ENCODE measurements at places on chromosomes 2 and 18.

GRCh38 chr2:135667045-135667444 is 74.6 kb upstream of the UBXN4 start:
- no peak for DNase-seq

GRCh38 chr2:134231301-134231964 is 22.4 kb upstream of the MGAT5 start:
- DNase-seq = no peak

GRCh38 chr2:197265036-197265435 is 45.5 kb downstream of the ANKRD44 start:
- no peak for DNase-seq

GRCh38 chr18:25350489-25351251 is 1.3 kb downstream of the ZNF521 start:
- no peak for DNase-seq

DNA sequence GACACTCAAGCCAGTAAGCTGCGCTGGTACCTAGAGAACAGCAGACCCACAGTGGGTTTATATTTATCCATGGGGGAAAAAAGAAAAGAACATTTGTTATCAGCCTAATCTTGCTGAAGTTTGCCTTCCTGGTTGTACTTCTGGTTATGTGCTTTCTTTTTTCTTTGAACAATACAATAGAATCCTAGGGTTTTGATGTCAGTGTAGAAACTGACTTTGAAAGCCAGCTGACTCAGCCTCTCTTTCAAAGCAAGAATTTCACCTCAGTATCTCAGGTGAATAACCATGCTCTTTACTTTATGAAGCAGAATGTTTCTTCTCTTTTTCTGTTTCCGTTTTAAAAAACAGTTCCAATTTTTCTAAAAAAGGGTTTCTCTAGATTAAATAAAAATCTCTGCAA is 78.4 kb downstream of the CD8B2 start:
- DNase-seq = no peak

GRCh38 chr2:158463496-158464095 is 6.8 kb downstream of the PKP4 start:
- DNase-seq = no peak

DNA sequence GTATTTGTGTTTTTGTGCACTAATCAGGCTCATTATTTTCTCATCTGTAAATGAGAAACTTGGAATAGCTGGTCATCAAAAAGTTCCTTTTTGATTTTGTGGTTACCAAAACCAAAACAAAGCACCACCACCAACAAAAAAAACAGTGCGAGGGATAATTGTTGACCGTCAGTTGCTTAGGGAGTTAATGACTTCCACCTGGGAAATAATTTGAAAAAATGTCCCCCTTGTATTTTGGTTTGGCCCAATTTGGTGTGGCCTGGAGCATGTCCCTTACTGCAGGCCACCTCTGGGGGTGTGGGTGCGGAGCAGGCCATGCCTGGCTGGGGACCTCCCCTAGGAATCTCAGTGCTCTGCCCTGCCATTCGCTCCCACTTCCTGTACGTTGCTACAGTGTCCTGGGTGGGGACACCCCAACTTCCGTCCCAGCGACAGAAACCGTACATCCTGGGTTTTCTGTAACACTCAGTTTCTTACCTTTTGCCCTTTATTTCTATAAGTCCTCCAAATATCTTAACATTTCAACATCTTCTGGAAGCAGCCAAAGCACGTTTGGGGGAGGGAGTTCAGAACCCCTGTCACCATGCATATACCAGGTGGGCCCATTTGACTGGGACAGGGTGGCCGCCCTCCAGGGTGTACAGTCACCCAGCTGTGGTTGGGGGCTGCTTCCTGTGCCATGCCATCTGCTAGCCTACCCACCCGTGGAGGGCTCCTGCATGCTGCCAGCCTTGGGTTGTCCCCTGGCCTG is 31.3 kb downstream of the NCK2 start:
- peak; percentile 49 for DNase-seq

GRCh38 chr2:80252294-80252986 is 52.1 kb downstream of the LRRTM1 start:
- DNase-seq = no peak

GRCh38 chr2:60581433-60582282 is 28.2 kb upstream of the BCL11A start:
- peak; percentile 77 for DNase-seq

- no peak for DNase-seq
Observed at GRCh38 chr2:170503563-170503962, 211.6 kb upstream of the SP5 start.

DNA sequence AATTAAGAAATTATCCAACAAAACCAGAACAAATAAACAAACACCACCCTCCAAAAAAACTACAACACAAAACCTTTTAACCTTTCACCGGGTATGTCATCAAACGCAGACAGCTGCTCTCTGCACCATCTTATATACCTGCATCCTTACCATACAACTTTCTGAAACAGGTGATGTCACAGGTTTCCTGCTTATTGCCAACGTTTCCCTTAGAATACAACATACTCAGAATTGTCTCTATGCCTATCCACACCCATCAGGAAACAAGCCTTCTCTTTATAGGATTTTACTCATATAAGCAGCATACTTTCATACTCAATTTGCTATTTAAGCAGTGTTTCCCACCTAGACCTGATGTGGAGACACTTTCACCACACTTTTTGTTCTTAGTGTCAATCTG is 181.0 kb downstream of the DYM start:
- DNase-seq = no peak

GRCh38 chr2:238439917-238440316 is 13.2 kb downstream of the ASB1 start:
- DNase-seq = peak; percentile 46

- no peak for DNase-seq
Observed at GRCh38 chr2:238717084-238717483, 130.8 kb upstream of the TWIST2 start.

DNA sequence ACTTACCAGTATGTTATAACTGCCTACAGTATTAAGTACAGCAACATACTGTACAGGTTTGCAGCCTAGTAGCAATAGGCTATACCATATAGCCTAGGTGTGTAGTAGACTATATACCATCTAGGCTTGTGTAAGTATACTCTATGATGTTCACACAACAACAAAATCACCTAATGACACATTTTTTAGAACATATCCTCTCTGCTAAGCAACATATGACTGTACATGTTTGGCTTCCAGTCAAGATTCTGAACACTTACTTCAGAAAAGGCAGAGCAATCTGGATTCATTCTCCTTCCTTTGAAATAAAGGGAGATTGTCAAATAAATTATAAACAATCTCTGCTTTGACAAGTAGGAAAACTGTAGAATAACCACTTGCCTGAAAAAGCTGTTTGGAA is 81.8 kb downstream of the EXOC6B start:
- DNase-seq = no peak

- no peak for DNase-seq
Observed at GRCh38 chr2:68157002-68157401, 686 bp upstream of the PNO1 start.

- no peak for DNase-seq
Observed at GRCh38 chr2:217151509-217152206, 291.8 kb upstream of the TNP1 start.

DNA sequence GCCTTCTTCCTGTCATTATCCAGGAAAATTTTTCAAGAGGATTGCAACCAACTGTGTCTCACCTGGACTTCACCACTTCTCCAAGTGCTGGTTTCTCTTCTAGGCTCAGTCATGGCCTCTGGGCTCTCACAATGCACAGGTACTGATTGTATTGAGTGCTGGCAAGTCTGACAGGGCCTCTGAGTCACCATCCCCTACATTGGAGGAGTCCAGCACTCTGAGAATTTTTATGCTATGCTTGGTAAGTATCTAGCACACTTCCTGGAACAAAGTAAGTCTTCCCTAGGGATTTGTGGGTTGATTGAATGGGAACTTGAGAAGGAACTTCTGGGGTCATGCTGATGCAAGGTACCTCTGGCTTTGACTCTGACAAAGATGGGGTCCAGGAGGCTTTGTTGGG is 147.2 kb upstream of the CELF4 start:
- DNase-seq = no peak

DNA sequence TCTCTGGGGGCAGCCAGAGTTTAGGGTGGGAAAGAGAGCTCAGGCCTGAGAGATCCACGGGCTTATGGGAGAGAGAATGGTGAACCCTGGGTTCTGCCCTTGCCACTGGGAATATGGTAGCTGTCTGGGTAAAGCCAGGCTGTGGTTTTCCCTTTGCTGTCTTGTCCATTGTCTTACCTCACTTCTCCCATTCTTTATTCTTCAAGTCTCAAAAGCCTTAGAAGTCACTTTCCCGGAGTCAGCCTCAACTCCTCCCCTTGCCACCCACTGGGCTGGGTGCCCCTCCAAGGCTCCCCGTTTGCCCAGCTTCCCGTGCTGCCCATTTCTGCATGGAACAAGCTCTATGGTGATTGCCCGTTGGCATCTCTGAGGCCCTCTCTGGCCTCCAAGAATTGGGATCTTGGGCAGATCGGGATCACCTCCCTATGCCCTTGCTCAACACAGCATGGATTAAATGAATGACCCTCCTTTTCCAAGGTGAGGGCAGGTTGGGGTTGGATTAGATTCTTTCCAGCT is 228.2 kb downstream of the HAUS1 start:
- no peak for DNase-seq

GRCh38 chr2:9914384-9915065 is 37.0 kb upstream of the GRHL1 start:
- peak; percentile 88 for DNase-seq

- no peak for DNase-seq
Observed at GRCh38 chr2:104860451-104860790, 6.5 kb downstream of the POU3F3 start.

- DNase-seq = no peak
Observed at GRCh38 chr18:34695310-34695709, 14.8 kb upstream of the DTNA start.

GRCh38 chr18:12409469-12409868 is 1.7 kb downstream of the PRELID3A start:
- DNase-seq = no peak

DNA sequence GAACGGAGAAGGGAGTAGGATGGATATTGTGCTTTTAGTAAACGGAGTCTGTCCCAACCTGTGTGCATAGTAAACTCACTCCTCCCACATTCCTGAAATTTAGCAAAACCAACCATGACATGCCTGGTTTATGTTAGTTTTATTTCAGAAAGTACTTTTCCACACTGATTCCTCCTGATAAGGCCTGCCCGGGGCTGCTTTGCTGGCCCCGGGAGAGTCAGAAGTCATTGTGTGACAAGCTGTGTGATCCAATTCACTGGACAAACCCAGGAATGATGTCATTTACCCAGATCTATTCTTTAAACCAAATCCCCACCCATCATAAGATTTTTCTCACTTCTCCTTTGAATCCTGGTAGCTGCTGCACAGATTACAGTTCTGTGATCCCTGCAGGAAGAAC is 109.0 kb downstream of the SETBP1 start:
- no peak for DNase-seq

- no peak for DNase-seq
Observed at GRCh38 chr18:61605376-61606067, 272.3 kb downstream of the CDH20 start.

GRCh38 chr18:79332646-79333045 is 63.1 kb upstream of the NFATC1 start:
- DNase-seq = no peak

- DNase-seq = no peak
Observed at GRCh38 chr2:106886916-106887758, 1.2 kb upstream of the ST6GAL2 start.

DNA sequence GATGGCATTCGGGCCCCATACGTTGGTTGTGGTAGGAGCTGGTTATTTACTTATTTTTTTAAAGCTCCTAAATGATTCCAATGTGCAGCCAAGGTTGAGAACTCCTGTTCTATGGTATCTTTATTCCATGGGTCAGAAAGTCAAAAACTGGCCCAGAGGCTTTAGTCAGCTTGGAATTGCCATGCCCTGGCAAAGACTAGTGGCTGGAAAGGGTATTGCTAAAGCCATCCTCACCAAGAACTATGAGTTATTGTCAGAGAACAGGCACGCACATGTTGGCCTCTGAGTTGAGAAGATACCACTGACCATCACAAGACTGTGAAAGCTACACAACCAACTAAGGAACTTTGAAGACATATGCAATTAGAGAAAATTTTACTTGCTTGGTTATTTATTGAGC is 47.9 kb upstream of the ACMSD start:
- no peak for DNase-seq

DNA sequence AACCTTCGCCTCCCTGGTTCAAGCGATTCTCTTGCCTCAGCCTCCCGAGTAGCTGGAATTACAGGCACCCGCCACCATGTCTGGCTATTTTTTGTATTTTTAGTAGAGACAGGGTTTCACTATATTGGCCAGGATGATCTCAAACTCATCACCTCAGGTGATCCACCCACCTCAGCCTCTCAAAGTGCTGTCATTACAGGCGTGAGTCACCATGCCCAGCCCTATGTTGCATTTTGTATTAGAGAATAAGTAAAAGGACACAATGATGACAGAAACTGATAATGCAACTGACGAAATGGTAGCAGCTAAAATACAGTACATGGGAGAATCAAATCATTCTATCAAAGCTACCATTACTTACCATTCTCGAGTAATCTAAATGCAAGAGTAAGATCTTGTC is 276.7 kb downstream of the DSEL start:
- no peak for DNase-seq

GRCh38 chr2:7992612-7993602 is 688.9 kb upstream of the ID2 start:
- no peak for DNase-seq

- DNase-seq = no peak
Observed at GRCh38 chr18:73777356-73778031, 370.1 kb downstream of the FBXO15 start.

DNA sequence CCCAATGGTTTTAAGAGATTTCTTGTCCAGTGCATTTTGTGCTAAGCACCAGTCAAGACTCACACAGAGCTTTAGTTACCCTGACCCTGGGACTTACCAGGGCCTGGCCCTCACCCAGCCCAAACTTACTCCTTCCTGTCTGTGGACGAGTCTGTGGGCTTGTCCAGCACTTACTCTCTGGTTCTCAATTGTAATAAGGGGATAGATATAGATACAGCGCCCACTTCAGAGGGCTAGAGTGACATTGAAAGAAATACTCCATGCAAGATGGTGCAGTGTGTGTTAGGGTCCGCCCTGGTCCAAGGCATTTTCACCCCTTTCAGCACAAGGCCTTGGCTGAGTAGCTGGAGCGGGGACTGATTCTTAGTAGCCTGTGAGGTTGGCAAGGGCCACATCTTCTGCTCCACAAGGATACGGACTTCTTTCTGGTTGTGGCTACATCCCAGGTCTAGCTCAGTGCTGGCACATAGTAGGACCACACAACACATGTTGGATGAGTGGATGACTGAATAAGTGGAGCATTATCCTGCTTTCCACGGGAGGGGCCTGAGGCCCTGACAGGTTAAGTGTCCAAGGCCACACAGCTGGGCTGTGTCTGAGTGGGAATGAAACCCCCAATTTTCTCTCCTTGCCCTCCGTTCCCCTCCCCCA is 3.8 kb upstream of the ARID5A start:
- no peak for DNase-seq

GRCh38 chr2:152508446-152508845 is 173.5 kb downstream of the FMNL2 start:
- no peak for DNase-seq
